ENCODE measurements at places on chromosomes 6 and 20.

GRCh38 chr6:99905209-99906106, 88.6 kb downstream of the MCHR2 start:
- DNase-seq: peak; percentile 40

- DNase-seq: no peak
Observed at GRCh38 chr6:70073637-70074036, 207.3 kb downstream of the COL19A1 start.

DNA sequence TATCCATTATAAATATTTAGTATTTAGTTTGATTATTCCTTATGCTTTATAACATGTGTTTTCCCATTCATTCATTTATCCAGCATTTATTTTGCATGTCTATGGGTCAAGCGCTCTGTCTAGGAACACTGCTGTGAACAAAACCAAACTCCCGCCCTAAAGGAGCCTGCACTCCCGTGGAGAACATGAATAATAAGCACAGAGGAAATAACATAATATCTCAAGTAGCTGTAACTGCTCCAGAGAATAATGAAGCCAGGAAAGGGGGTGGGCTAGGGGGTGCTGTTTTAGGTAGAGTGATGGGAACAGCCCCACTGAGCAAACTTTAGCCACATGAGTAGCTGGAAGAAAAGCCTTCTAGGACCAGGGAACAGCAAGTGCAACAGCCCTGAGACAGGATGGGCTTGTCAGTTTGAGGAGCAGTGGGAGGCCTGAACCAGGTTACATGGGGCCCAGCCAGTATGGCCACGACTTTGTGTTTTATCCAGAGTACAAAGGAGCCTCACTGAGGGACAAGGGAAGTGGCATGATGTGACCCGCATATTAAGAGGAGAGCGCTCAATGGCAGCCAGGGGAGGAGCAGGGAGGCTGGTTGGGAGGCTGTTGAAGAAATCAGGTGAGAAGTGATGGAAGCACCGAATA, 24.4 kb upstream of the PRND start:
- DNase-seq: no peak

GRCh38 chr6:2522521-2522920, 228.2 kb downstream of the MYLK4 start:
- DNase-seq: no peak

- DNase-seq: no peak
Observed at GRCh38 chr6:18753076-18753475, 365.9 kb downstream of the RNF144B start.
